ENCODE measurements at places on chromosomes 11 and 22.

DNA sequence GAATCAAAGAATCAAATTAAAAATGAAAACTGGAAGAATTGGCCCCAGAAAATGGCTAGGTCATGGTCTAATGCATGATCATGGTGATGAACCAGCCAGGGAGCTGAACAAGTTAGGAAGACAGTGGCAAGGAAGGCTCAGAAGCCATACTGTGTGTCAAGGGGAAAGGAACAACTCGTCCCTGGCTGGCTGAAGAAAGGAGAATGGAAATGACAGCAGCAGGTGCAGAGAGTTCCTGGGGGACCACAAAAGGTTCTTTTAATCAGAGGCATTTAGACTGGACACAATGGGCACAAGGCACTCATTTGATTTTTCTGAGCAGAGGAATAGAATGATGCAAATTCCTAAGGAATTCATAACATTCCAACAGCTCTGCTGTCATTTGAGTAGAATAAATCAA lies 209.9 kb downstream of the LARGE1 start:
- no peak for DNase-seq

- DNase-seq, result no peak
Measured at GRCh38 chr11:35717043-35717442, 54.5 kb downstream of the TRIM44 start.

- DNase-seq, result no peak
Measured at GRCh38 chr11:60504219-60504905, 10.8 kb upstream of the MS4A13 start.

DNA sequence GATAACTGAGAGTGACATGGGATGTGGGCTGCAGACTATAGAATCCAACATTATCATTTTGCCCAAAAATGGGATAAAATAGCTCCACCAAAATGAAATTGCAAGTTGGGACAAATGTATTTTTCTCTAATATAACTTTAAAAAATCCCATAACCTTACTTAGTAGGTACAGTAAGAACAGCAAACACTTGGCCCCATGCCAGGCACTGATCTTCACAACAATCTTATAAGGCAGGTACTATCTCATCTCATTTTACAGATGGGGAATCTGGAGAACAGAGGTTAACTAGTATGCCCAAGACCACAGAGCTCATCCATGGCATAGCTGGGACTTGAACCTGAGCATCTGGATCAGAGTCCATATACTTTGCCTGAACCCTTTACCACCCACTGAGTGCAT lies 13.5 kb upstream of the ARHGEF17 start:
- DNase-seq, result no peak

DNA sequence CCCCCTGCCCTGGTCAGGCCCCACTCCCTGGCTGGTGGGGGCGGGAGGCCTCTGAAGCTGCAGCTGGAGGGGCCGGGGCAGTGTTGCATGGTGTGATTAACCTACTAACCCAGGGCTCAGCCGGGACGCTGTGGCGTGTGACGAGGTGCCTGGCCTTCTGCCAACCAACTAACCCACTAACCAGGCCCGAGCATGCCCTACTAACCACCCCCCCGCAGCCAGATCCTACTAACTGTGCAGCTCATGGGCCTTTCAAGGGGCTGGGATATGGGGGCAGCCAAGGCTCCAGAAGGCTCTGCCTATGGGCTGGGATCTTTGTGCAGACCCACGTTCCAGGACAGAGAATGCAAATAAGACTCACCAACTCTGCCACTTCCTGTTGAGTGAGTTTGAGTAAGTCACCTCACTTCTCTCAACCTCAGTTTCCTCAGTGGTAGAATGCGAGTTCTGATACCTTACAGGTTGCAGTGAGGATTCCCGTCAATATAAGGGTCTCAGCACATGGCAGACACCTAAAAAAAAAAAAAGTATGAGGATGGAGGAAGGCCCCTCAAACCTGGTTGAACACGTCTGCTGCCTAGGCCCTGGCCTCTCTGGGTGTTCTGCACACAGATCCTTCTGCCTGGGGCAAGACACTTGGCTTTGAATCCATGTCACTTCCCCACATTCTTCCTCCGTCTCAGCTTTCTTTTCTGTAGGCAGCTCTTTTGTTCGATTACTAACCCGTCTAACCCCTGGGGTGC lies 14.1 kb downstream of the MIAT start:
- no peak for DNase-seq

GRCh38 chr11:34451053-34451452 lies 12.3 kb downstream of the CAT start:
- peak; percentile 61 for DNase-seq

- DNase-seq, result peak; percentile 31
Measured at GRCh38 chr11:87290304-87290922, 252.7 kb downstream of the TMEM135 start.

DNA sequence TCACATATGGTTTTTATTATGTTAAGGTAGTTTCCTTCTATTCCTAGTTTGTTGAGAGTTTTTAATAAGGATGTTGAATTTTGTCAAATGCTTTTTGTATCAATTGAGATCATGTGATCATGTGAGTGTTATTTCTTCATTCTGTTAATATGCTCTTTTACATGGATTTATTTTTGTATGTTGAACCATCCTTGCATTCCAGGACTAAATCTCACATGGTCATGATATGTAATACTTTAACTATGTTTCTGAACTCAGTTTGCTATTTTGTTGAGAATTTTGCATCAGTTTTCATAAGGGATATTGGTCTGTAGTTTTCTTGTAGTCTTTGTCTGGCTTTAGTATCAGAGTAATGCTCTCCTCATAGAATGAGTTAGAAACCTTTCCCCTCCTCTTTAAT lies 43.2 kb downstream of the KCNQ1 start:
- DNase-seq, result no peak

GRCh38 chr22:27723708-27724107 lies 77.8 kb downstream of the MN1 start:
- no peak for DNase-seq

DNA sequence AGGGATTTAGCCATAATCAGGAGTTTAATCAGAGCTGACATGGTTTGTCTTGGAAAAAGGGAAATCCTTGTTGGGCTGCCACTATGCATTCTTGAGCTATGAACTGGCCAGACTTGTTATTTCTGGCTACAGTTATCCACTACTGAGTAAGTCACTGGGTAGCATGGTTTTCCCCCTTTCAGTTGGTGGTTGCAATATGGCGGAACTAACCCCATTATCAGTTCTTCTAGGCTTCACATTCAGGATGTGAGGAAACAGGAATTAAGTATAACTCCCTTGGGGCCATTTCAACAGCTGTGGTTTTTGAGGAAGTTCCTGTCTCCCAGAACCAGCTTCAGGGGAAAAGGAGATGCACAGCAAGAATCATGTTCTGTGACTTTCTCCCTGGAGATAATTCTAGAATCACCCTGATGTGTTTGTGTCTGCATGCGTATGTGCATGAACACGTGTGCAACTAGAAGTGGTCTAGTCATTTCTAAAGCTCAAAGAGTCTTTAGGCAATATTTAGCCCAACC lies 103.0 kb upstream of the CD44 start:
- DNase-seq, result peak; percentile 99

DNA sequence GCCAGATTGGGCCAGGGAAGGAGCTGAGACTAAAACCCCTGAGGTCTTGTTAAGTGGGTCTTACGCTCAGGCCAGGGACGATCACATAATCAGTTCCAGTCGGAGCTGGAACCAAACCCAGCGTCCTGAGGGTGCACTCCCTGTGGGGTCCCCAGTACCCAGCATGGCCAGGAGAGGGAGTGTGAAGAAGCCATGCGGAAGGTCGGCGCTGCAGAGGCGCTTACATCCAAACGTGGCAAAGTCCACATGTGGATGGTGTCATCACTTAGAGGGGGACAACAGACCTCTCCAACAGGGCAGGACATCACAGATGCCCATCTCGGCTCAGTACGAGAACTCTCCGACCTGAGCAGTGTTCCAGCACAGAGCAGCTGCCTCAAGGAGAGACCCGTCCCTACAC lies 8.3 kb downstream of the ATP5MGL start:
- DNase-seq, result no peak

GRCh38 chr11:95556342-95557163 lies 233.0 kb downstream of the FAM76B start:
- DNase-seq, result peak; percentile 56

- DNase-seq, result no peak
Measured at GRCh38 chr22:25492841-25493734, 71.4 kb upstream of the GRK3 start.

- DNase-seq, result peak; percentile 31
Measured at GRCh38 chr11:111645657-111646316, 43.5 kb downstream of the SIK2 start.

- DNase-seq, result no peak
Measured at GRCh38 chr11:45568049-45568448, 97.4 kb downstream of the CHST1 start.

DNA sequence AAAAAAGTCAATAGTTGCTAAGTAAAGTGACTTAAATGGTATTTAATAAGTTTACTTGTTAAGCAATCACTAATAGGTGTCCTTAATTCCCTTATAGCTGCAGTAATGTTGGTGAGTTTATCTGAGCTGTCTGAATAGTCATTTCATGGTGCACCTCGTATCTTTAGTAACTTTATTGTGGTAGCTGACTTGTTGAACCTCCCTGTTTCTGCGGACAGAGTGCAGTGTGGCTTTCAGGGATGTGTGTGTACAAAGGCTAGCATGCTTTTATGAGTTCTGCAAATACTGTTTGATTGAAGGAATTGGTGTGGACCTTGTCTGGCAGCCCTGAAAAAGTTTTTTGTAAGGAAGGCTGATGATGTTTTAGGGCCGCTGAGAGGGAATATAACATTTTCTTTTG lies 2.6 kb downstream of the ZNRF3 start:
- DNase-seq, result no peak

DNA sequence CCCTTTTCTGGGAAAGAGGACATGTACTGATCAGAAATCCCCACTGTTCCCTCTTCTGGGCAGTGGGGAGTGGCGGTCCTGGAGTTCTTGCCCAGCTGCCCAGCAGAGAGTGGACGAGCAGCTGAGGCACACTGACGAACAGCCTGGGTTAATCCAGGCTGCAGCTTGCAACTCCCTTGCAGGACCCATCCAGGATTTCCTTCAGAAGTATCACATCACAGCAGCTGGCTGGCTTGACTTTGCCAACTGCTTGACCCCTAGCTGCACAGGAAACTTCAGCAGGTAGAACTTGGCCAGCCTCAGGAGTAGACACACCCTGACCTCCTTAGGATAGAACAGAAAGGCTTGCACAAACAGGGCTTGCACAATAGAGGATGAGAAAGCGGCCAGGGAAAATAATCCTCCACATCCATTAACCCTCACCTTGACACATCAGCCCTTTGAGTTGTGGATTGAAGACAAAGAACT lies 27.9 kb upstream of the FZD4 start:
- no peak for DNase-seq

- DNase-seq, result no peak
Measured at GRCh38 chr22:46012881-46013281, 35.9 kb upstream of the WNT7B start.

DNA sequence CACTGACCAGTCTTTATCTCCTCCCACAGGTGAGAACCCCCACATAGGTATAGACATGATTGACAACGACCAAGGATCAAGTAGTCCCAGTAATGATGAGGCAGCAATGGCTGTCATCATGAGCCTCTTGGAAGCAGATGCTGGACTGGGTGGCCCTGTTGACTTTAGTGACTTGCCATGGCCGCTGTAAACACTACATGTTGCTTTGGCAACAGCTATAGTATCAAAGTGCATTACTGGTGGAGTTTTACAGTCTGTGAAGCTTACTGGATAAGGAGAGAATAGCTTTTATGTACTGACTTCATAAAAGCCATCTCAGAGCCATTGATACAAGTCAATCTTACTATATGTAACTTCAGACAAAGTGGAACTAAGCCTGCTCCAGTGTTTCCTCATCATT lies 76.5 kb downstream of the BTBD10 start:
- DNase-seq, result no peak

DNA sequence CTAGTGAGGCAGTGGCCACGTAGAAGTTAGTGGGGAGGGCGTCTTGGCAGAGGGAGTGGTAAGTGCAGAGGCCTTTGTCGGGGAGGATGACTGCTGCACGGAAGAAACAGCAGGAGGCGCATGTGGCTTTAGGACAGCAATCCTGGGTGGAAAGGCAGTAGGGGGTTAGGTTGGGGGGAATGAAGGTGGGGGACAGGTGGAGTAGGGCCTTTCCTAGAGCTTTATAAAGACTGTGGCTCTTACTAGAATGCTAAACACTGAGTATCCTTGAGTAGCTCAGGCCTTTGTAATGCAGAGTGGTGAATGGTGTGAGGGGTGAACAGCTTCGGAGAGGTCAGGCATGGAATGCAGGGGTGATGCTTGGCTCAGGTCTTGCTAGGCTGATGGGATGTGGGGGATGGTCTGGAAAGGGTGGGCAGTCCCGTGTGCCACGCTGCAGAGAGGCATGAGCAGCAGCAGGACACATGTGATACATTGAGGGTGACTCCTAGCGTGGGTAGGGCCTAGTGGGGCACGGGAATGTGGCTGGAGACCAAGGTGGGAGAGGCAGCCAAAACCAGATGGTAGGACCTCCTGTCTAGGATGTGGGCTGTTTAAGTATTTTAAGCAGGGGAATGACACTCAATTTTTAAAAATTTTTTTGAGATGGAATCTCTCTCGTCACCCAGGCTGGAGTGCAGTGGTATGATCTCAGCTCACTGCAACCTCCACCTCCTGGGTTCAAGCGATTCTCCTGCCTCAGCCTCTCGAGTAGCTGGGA lies 19.2 kb downstream of the AP2A2 start:
- no peak for DNase-seq

GRCh38 chr22:44403602-44404329 lies 91.0 kb upstream of the SHISAL1 start:
- no peak for DNase-seq

DNA sequence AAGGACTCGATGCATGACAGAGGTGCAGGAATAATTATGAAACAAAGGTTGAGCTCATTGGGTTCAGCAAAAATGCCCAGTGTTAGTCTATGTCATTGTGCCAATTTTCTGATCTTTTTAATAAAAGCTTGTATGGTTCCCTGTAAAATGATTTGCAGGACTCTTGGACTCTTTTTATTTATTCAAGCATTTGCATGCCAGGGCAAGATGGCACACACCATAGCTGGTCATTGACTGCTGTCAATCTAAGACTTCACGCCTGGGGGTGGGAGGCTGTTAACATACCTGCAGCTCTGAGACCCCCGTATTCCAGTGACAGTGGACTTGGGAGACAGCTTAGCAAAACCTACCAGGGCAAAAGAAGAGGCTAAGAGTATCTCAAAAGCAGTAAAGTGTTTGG lies 32.0 kb upstream of the ANO1 start:
- DNase-seq, result no peak

- DNase-seq, result peak; percentile 28
Measured at GRCh38 chr11:67033661-67034166, 10.8 kb downstream of the SYT12 start.

DNA sequence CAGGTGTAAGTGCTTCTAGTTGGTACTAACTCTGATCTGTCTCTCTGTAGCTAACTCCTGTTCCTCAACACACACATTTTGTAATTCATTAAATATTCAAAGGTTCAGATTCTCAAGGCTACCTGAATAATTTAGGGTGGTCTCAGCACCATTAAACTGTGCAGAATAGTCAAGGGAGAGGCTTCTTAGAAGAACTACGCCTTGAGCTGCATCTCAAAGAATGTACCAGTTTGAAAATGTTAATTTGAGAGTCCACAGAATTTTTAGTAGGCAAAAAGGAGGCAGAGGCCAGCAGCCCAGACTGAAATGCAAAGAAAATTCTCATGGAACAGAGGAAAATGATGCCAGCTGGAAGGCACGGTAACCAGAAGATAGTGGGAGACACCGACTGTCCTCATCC lies 72.2 kb downstream of the GAB2 start:
- DNase-seq, result no peak

- no peak for DNase-seq
Measured at GRCh38 chr11:62770778-62771143, 435 bp upstream of the TAF6L start.

GRCh38 chr11:57905439-57905838 lies 118.2 kb upstream of the OR9Q1 start:
- DNase-seq, result no peak

Measured in inflammatory macrophage treated with lipopolysaccharide for 1 hour (primary cell).